ENCODE measurements at places on chromosomes 16 and 17. TPM values are rescaled to one million over a fixed set of nuclear protein-coding genes. Genes with fewer than 3 reads are reported as not detected.

GRCh38 chr16:31535737-31536136, 8.0 kb downstream of the AHSP start:
- no peak for DNase-seq

GRCh38 chr16:52526116-52526828, 20.7 kb downstream of the TOX3 start:
- DNase-seq: no peak

TEFM gene
- 10.7 TPM for total RNA-seq

- DNase-seq: peak; percentile 50
These were observed 85.0 kb upstream of the ZNF750 start for GRCh38 chr17:82924812-82925211.

DNA sequence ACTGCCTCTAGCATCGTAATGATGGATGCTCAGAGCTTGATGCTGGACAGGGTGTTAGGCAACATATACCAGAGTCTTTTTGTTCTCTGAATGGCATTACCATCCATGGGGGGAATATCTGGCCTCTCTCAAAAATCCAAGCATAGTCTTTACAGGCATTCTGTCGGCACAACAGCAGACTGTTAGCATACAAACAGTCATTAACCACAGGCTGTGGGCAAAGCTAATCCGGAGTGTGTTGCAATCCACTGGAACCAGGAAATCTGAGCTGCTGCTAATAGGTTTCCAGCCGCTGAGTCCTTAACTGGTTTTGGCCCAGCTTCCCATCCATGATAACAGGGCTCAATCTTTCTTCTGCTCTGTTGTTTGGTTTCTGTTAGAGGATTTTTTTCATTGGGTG, 371.9 kb downstream of the HS3ST3B1 start:
- peak; percentile 80 for DNase-seq

DNA sequence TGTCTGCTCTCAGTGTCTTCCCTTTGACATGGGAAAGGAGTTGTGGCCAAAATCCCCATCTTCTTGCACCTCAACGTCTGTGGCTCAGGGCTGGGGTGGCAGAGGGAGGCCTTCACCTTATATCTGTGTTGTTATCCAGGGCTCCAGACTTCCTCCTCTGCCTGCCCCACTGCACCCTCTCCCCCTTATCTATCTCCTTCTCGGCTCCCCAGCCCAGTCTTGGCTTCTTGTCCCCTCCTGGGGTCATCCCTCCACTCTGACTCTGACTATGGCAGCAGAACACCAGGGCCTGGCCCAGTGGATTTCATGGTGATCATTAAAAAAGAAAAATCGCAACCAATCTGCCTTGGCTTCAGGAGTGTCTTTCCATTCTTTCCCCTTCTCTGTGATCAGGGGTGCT, 918 bp upstream of the MRM1 start:
- DNase-seq: no peak

- no peak for DNase-seq
These were observed 18.2 kb upstream of the CSNK1D start for GRCh38 chr17:82291582-82292250.

GRCh38 chr17:81254955-81255717, 16.0 kb downstream of the NDUFAF8 start:
- peak; percentile 35 for DNase-seq

TMEM88 gene
- 3.5 TPM for total RNA-seq

GRCh38 chr17:77830816-77831473, 127.6 kb upstream of the TNRC6C start:
- DNase-seq: no peak

DNA sequence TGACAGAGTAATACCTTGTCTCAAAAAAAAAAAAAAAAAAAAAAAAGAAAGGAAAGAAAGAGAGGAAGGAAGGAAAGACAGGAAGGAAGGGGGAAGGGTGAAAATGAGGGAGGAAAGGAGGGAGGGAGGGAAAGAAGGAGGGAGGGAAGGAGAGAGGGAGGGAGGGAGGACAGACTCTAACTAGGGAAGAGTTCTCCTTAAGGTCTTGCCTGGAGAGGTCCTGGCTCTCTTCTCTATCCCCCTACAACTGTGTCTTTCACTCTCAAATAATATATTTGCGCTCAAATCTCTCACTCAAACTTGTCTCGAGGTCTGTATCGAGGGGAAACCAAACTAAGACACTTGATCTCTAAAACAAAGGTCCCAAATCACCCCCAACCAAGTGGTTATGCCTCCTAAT, 35.6 kb downstream of the WDR59 start:
- DNase-seq: no peak

- DNase-seq: no peak
These were observed 36.4 kb downstream of the MBTPS1 start for GRCh38 chr16:84080378-84080777.

DNA sequence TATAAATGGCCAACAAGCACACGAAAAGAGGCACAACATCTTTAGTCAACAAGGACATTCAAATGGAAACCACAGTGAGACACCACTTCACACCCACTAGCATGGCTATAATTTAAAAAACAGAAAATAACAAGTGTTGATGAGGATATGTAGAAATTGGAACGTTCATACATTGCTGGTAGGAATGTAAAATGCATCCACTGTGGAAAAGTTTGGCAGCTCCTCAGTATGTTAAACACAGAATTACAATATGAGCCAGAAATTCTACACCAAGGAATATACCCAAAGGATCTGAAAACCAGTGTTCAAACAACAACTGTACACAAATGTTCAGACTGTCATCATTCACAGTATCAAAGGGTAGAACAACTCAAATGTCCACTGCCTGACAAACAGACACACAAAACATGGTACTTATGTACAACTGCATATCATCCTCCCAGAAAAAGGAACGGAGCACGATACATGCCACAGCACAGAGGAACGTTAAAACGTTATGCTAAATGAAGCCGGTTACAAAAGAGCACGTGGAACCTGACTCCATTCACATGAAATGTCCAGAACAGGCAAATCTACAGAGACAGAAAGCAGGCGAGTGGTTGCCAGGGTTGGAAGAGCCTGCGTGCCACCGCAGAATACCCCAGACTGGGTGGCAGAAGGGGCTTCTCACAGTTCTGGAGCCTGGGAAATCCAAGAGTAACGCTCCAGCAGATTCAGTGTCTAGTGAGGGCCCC, 32.8 kb upstream of the METRNL start:
- DNase-seq: no peak

AIPL1 gene
- not detected for total RNA-seq

DNA sequence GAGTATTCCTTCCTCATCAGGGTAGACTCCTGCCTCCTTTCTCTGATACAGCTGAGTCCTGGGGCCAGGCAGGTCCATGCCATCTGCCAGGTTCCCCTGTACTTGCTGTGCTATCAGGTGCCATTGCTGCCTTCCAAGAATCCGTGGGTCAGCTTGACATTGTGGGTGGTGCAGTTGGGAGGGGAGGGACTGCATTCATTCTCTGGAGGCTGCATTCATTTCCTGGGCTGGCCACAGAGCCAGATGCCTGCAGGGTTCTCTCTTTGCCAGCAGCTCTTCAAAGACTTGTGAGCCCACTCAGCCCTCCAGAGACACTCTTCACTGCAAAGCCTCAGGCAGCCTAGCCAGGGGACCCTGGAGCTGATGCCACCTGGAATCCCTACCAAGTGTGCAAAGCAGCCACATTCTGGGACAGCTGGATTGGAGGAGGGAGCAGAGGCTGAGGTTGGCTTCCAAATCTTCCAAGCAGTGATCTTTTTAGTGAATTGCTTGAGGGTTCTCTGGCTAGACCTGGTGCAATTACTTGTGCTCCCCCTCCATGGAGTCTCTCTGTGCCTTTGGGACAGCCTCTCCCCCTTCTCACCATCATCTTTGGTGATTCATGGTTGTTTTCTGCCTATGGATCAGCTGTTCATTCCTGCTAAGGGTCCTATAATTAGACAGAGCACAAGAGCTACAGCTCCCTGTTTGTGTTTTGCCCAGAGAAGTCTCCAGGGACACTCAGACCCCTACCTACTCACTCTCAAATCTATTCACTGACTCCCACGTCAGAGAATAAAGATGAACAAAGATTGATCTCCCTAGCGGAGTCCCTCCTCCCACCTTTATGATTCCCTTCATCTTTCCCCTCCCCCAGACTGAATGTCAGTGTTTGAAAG, 20.9 kb downstream of the ANKFN1 start:
- no peak for DNase-seq

DNA sequence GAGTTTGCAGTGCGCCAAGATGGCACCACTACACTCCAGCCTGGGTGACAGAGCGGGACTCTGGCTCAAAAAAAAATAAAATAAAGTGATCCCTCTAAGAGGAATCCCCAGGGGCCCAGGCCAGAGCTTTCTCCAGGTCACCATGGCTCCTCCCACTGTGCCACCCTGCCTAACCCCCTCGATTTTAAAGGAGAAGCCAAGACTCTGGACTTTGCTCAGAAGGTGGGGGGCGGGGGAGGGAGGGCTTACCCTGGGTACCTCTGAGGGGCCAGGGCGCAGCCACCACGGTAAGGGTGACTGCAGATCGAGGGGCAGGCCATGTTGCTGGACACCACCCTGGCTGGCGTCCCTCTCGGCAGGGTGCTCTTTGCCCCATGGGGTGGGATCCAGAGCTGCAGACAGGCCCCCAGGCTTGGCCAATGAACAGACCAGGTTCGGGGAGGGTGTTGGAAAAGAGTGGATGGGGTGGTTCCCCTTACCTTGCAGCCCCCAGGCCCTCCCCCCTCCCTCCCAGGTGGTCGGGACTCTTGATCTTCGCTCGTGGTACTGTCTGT, 455 bp upstream of the GRB7 start:
- DNase-seq: no peak

DNA sequence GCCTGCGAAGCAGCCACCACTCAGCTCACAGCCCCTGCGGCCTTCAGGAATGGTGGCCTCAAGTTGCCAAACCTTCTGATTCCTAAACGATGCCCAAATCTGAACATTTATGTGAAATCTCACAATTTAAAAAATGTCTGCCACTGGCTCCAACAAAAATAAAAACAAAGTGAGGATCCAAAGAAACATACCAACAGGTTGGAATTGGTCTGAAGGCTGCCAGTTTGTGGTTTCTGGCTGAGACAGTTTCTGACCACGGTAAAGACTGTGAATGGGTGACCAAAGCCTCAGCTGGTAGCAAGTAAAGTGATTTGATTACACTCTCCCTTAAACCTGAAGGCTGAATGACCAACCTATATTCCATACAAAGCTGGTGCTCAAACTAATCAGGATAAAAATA, 24.9 kb downstream of the LITAFD start:
- DNase-seq: no peak

KCNJ16 gene
- total RNA-seq: not detected

DNA sequence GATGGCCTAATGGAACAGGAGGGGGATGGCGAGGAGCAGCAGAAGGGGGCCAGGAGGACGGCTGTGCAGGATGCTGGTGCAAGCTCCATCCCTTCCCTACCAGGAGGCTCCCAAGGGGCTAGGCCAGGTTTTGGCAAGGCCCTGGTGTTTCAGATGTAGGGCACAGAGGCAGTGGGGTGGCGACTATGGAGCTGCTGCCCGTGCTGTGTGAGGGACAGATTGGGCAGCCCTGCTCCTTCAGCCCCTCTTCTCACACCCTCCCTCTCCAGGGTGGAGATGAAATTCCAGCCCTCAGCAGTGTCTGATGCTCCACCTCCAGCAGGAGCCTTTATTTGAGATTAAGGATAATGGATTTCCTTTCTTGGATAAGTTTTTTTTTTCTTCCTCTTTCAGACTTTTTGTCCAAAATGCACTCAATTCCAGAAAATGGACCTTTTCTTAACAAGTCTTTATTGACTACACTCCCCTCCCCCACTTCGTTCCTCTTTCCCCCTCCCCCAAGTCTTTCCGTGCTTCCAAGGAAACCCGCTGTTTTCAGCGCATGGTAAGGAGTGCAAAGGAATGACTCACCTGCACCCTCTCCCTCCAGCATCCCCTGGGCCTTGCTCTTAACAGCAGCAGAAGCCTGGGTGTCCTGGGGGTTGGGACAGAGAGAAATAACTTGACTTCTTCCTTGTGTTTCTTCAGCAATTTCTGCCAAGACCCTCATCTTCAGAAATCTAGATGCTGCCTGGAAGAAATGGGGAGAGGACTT, 95.2 kb downstream of the CCDC182 start:
- DNase-seq: peak; percentile 25

RASD1 gene
- 0.21 TPM for total RNA-seq

DNA sequence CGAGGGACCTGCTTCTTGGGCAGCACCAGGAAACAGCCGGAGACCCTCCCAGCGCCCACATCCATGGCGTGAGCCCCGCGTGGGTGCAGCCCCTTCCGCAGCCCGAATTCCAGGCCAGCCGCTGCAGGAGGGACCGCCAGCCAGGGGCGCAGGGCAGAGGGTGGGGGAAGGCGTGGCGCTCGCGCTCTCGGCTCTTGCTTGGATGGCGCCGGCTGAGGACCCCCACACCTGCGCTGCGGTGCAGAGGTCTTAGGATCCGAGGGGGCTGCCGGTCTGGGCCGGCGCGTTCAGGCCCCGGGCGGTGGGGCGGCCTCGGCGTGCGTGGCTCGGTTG, 28.8 kb downstream of the ACTG1 start:
- no peak for DNase-seq

- no peak for DNase-seq
These were observed 2.1 kb downstream of the FOXN1 start for GRCh38 chr17:28508211-28508724.

GRCh38 chr17:9203771-9204425, 182.6 kb downstream of the NTN1 start:
- DNase-seq: no peak

SPATA32 gene
- not detected for total RNA-seq

KRT12 gene
- not detected for total RNA-seq

C17orf113 gene
- total RNA-seq: 0.81 TPM

GRCh38 chr17:30239089-30239462, 3.6 kb upstream of the SLC6A4 start:
- no peak for DNase-seq

GRCh38 chr16:3074860-3075522, 9.6 kb downstream of the IL32 start:
- no peak for DNase-seq

- DNase-seq: peak; percentile 80
These were observed at the start of gene TRPV3 for GRCh38 chr17:3557768-3558583. Gene TRPV3 (minus strand): TSS chr17:3557812. CDS start chr17:3554850, 2,962 bp downstream.

- DNase-seq: no peak
These were observed 60.8 kb downstream of the WDR45B start for GRCh38 chr17:82587234-82588086.

- DNase-seq: no peak
These were observed 20.9 kb upstream of the PVALEF start for GRCh38 chr17:81144423-81144781.

GRCh38 chr16:56363781-56364565, 61.4 kb downstream of the AMFR start:
- no peak for DNase-seq

DNA sequence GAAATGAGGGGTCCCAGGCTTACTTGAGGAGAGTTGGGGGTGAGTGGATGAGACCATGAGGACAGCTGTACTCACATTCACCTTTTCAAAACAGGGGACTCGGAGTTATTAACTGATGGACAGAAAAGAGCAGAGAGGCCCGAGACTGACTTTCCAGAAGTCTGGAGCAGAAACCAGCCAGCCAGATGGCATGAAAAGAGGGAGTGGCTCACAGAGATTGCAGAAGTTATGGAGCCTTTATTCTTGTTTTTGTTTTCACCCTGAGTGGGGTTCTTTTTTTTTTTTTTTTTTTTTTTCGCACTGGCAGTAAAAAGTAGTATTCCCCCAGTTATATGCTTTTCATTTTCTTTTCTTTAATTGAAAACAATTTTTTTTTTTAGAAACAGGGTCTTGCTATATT, 18.9 kb downstream of the TVP23A start:
- no peak for DNase-seq

Data from MCF 10A (cell line).